Gastrocnemius medialis (tissue), 4 donors: ENCODE measurements at places on chromosomes 3 and 15. TPM values are rescaled to one million over a fixed set of nuclear protein-coding genes. Genes with fewer than 3 reads are reported as not detected.

GRCh38 chr15:75759416-75760130 is 46.9 kb upstream of the CSPG4 start:
- no peak for DNase-seq
- peak overlapping the region; percentile 89 for H3K27ac ChIP-seq
- H3K36me3 ChIP-seq: no peaks in the 10 kb centered on the region
- no peak overlapping the region for H3K4me3 ChIP-seq
- H3K4me1 ChIP-seq: peaks cover 6% of the 10 kb centered on the region
- H3K27me3 ChIP-seq: no peaks in the 10 kb centered on the region

DNA sequence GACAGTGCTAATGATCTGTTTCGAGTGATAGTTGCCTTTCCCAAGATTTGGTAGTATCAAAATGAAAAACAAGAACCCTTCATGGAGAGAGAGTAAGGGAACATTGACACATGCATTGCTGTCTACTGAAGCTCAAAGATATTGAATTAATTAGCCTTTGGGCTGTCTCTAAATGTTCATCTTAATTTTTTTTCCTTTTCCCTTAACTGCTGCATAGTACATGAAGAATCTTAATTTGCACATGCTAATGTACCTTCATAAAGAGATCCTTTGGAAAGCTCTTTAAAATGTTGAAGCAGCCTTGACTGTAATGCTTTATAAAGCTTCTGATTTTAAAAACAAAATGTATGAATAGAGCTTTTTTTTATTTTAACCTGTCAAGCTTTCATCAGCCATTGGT is 452.2 kb downstream of the TUSC7 start:
- no peak overlapping the region for H3K27ac ChIP-seq
- H3K4me3 ChIP-seq: no peak overlapping the region
- no peak for DNase-seq
- H3K4me1 ChIP-seq: no peaks in the 10 kb centered on the region

- H3K27me3 ChIP-seq: no peaks in the 10 kb centered on the region
- H3K36me3 ChIP-seq: no peaks in the 10 kb centered on the region
- no peak overlapping the region for H3K4me3 ChIP-seq
- DNase-seq: no peak
- no peak overlapping the region for H3K27ac ChIP-seq
- no peaks in the 10 kb centered on the region for H3K4me1 ChIP-seq
Observed at GRCh38 chr3:146830231-146830630, 225.1 kb upstream of the PLSCR5 start.

Gene NUP210
- total RNA-seq: 1.7 TPM

- H3K4me1 ChIP-seq: no peaks in the 10 kb centered on the region
- peaks cover 11% of the 10 kb centered on the region for H3K36me3 ChIP-seq
- H3K27ac ChIP-seq: no peak overlapping the region
- H3K27me3 ChIP-seq: no peaks in the 10 kb centered on the region
- no peak overlapping the region for H3K4me3 ChIP-seq
- no peak for DNase-seq
Observed at GRCh38 chr3:105653166-105653565, 215.6 kb downstream of the CBLB start.

GRCh38 chr3:63818282-63819150 is 583 bp upstream of the C3orf49 start:
- no peak overlapping the region for H3K4me3 ChIP-seq
- no peaks in the 10 kb centered on the region for H3K4me1 ChIP-seq
- H3K27ac ChIP-seq: no peak overlapping the region
- no peaks in the 10 kb centered on the region for H3K36me3 ChIP-seq

- DNase-seq: no peak
- H3K4me1 ChIP-seq: no peaks in the 10 kb centered on the region
- H3K4me3 ChIP-seq: no peak overlapping the region
- no peak overlapping the region for H3K27ac ChIP-seq
Observed at GRCh38 chr3:20326541-20326940, 140.5 kb upstream of the SGO1 start.

- no peaks in the 10 kb centered on the region for H3K27me3 ChIP-seq
- no peaks in the 10 kb centered on the region for H3K36me3 ChIP-seq
- no peak overlapping the region for H3K27ac ChIP-seq
Observed at GRCh38 chr15:54675241-54675640, 521.5 kb downstream of the RSL24D1 start.

Gene RTP1
- not detected for total RNA-seq

DNA sequence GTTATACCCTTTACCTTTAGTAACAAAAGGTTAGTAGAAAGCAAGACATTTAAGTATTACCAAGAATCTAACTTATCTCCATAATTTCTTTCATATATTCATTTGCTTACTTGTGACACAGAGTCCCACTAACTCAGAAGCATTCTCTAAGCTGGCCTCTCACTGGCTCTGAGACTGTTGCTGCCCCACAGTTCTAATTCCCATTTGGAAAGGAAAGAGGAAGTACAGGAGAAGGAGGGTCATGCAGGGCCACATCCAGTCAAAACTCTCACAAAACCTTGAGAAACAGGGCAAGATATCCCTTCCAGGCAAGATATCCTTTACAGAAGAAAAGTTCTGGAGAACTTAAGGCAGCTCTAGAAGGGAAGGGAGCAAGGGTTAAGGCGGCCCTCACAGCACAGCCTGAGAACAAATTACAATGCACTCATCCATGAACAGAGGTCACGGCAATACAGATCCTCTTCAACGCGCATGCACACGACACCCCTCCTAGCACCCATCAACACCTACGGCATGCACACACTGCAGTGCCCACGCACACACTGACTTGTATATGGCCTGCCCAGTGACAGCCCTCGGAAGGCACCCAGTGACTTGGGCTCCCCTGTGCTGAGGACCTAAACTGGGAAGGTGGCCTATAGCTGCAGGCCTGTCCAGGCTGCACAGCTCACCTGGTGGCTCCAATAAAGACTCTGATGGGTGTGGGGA is 13.0 kb upstream of the MYO5C start:
- no peak overlapping the region for H3K4me3 ChIP-seq
- H3K27me3 ChIP-seq: no peaks in the 10 kb centered on the region
- no peaks in the 10 kb centered on the region for H3K36me3 ChIP-seq
- H3K4me1 ChIP-seq: no peaks in the 10 kb centered on the region
- DNase-seq: no peak

GRCh38 chr3:29643034-29643425 is 362.2 kb downstream of the RBMS3 start:
- H3K27me3 ChIP-seq: no peaks in the 10 kb centered on the region
- H3K27ac ChIP-seq: peak overlapping the region; percentile 84
- no peaks in the 10 kb centered on the region for H3K36me3 ChIP-seq

- H3K4me1 ChIP-seq: no peaks in the 10 kb centered on the region
- H3K36me3 ChIP-seq: no peaks in the 10 kb centered on the region
- H3K27me3 ChIP-seq: no peaks in the 10 kb centered on the region
- H3K4me3 ChIP-seq: no peak overlapping the region
- no peak overlapping the region for H3K27ac ChIP-seq
Observed at GRCh38 chr15:59380902-59381610, 8.4 kb upstream of the MYO1E start.

Gene ZNF774
- total RNA-seq: 8.0 TPM

Gene PTPRG
- total RNA-seq: 25.9 TPM

GRCh38 chr3:36943601-36944000 is 1.3 kb downstream of the TRANK1 start:
- H3K4me1 ChIP-seq: peaks cover 12% of the 10 kb centered on the region
- DNase-seq: no peak
- H3K27ac ChIP-seq: no peak overlapping the region
- H3K36me3 ChIP-seq: no peaks in the 10 kb centered on the region
- peaks cover 5% of the 10 kb centered on the region for H3K27me3 ChIP-seq
- H3K4me3 ChIP-seq: peak overlapping the region; percentile 63

Gene ATG7
- total RNA-seq: 15.0 TPM

GRCh38 chr15:94105760-94106159 is 125.6 kb upstream of the MCTP2 start:
- H3K4me1 ChIP-seq: no peaks in the 10 kb centered on the region
- H3K27me3 ChIP-seq: no peaks in the 10 kb centered on the region
- no peaks in the 10 kb centered on the region for H3K36me3 ChIP-seq
- no peak overlapping the region for H3K4me3 ChIP-seq
- DNase-seq: no peak

DNA sequence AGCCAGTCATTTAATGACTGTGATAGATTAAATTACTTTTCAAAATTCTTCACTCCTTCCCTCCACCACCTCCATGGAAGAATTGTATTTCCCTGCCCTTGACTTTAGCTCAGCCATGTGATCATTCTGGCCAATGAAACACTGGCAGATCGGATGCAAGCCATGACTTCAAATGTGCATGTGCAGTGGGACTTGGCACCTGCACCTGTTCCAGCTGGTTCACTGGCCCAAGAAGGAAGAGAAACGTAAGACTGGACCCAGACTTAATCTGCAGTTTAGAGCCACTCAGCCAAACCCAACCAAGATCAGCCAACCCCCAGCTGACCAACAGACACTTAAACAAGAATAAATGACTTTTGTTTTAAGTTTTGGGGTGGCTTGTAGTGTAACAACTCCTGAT is 11.8 kb downstream of the DPH3 start:
- no peaks in the 10 kb centered on the region for H3K27me3 ChIP-seq
- peak overlapping the region; percentile 69 for H3K27ac ChIP-seq
- DNase-seq: no peak
- no peak overlapping the region for H3K4me3 ChIP-seq
- H3K36me3 ChIP-seq: no peaks in the 10 kb centered on the region

- no peaks in the 10 kb centered on the region for H3K4me1 ChIP-seq
- no peaks in the 10 kb centered on the region for H3K36me3 ChIP-seq
- H3K27me3 ChIP-seq: no peaks in the 10 kb centered on the region
- DNase-seq: no peak
- H3K4me3 ChIP-seq: no peak overlapping the region
Observed at GRCh38 chr3:36957063-36957462, 12.2 kb upstream of the TRANK1 start.

DNA sequence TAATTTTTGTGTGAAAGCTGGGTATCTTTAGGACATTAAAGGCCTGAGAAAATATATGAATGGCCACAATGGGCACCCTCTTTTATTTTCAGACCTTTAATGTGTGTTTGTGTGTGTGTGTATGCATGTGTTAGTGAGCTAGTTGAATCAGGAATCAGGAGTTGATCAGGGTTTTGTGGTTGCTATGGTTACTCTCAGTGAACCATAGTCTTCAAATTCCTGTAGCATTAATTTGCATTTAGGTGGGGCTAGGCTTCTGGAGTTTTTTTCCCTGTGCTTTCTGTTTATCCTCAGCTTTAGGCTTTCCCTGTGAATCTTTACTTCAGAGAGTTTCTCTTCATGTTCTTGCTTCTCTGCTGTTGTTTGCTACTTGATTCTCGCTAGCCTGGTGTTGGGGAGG is 122.0 kb upstream of the ONECUT1 start:
- no peak overlapping the region for H3K4me3 ChIP-seq
- H3K27me3 ChIP-seq: no peaks in the 10 kb centered on the region
- no peaks in the 10 kb centered on the region for H3K4me1 ChIP-seq
- no peaks in the 10 kb centered on the region for H3K36me3 ChIP-seq
- no peak for DNase-seq

Gene CRTC3
- total RNA-seq: 20.7 TPM

- no peak overlapping the region for H3K27ac ChIP-seq
- no peak for DNase-seq
- no peak overlapping the region for H3K4me3 ChIP-seq
- peaks cover 31% of the 10 kb centered on the region for H3K4me1 ChIP-seq
- no peaks in the 10 kb centered on the region for H3K36me3 ChIP-seq
Observed at GRCh38 chr15:63836579-63836978, 2.8 kb upstream of the HERC1 start.

DNA sequence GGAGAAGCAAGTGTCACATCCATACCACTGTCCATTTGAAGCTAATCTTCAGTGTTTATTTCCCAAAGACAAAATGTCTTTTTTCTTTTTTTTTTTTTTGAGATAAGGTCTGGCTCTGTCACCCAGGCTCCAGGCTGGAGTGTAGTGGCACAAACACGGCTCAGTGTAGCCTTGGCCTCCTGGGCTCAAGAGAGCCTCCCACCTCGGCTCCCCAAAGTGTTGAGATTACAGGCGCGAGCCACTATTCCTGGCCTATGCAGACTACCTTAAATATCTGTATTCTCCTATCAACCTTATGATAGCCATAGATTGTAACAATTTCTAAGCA is 27.7 kb upstream of the VPS33B start:
- no peaks in the 10 kb centered on the region for H3K4me1 ChIP-seq
- H3K36me3 ChIP-seq: no peaks in the 10 kb centered on the region
- no peak overlapping the region for H3K4me3 ChIP-seq
- H3K27me3 ChIP-seq: no peaks in the 10 kb centered on the region

DNA sequence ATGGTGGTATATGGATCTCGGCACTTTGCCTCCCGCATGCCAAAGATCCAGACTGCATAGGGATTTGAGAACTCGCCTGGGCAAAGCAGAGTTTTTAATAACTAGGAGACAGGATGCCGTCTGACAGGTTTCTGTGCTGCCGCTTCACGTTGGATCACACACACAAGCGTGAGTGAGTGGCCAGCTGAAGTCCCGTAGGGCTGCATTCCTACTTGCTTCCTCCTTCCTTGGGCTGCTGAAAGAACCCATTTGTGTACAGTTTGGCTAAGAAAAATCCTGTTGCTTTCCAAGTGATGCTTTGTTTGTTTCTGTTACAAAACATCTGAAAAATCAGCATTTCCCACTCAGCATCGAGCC is 604.3 kb upstream of the CFAP20DC start:
- no peaks in the 10 kb centered on the region for H3K36me3 ChIP-seq
- no peak overlapping the region for H3K4me3 ChIP-seq
- no peak overlapping the region for H3K27ac ChIP-seq

DNA sequence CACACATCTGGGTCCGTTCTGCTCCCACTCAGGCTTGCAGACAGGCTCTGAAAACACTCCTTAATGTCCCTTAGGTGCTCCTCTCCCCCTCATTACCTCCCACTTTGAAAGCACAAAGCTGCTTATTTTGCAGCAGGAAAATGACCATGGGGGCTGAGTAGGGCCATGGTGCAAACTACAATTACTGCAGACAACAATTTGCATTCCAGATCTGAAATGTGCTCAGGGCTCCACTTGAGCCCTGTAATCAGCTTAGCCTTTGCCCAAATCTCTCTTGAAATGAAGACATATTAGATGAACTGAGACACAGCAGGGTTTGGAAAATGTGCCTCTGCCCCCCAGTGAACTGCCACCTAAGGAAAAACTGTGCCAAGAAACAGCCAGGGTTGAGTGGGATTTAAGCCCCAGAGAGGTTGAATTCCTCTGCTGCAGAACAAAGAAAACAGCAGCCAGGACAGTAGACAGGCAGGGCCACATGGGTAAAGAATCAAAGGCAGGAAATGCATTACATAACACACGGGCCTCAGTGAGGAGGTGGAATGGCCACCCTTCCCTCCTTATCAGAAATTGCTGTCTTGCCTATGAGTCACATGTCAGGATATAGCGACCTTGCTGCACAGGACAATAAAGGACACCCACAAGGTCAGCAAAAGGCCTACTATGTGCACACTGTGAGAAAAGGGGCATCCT is 126.8 kb upstream of the ARHGEF3 start:
- H3K27ac ChIP-seq: no peak overlapping the region
- H3K4me1 ChIP-seq: peaks cover 23% of the 10 kb centered on the region
- H3K27me3 ChIP-seq: no peaks in the 10 kb centered on the region
- no peak for DNase-seq

- H3K36me3 ChIP-seq: peaks cover 35% of the 10 kb centered on the region
- no peaks in the 10 kb centered on the region for H3K27me3 ChIP-seq
- DNase-seq: no peak
- H3K27ac ChIP-seq: no peak overlapping the region
- H3K4me1 ChIP-seq: no peaks in the 10 kb centered on the region
Observed at GRCh38 chr3:132624790-132625189, 27.7 kb downstream of the ACKR4 start.

- no peak overlapping the region for H3K4me3 ChIP-seq
- H3K36me3 ChIP-seq: no peaks in the 10 kb centered on the region
- H3K27me3 ChIP-seq: no peaks in the 10 kb centered on the region
Observed at GRCh38 chr3:186154641-186155040, 45.8 kb upstream of the ETV5 start.

Gene SEMA6D
- total RNA-seq: 3.0 TPM

GRCh38 chr3:73324203-73325155 is 263.0 kb downstream of the EBLN2 start:
- H3K36me3 ChIP-seq: no peaks in the 10 kb centered on the region
- no peaks in the 10 kb centered on the region for H3K27me3 ChIP-seq
- no peak overlapping the region for H3K27ac ChIP-seq

GRCh38 chr15:94040541-94041248 is 190.7 kb upstream of the MCTP2 start:
- no peaks in the 10 kb centered on the region for H3K36me3 ChIP-seq
- no peaks in the 10 kb centered on the region for H3K27me3 ChIP-seq

Gene PLA2G4F
- 1.0 TPM for total RNA-seq
